ENCODE measurements at places on chromosomes 1 and 21.

GRCh38 chr1:197027359-197027758 lies 39.7 kb downstream of the F13B start:
- DNase-seq, result no peak

DNA sequence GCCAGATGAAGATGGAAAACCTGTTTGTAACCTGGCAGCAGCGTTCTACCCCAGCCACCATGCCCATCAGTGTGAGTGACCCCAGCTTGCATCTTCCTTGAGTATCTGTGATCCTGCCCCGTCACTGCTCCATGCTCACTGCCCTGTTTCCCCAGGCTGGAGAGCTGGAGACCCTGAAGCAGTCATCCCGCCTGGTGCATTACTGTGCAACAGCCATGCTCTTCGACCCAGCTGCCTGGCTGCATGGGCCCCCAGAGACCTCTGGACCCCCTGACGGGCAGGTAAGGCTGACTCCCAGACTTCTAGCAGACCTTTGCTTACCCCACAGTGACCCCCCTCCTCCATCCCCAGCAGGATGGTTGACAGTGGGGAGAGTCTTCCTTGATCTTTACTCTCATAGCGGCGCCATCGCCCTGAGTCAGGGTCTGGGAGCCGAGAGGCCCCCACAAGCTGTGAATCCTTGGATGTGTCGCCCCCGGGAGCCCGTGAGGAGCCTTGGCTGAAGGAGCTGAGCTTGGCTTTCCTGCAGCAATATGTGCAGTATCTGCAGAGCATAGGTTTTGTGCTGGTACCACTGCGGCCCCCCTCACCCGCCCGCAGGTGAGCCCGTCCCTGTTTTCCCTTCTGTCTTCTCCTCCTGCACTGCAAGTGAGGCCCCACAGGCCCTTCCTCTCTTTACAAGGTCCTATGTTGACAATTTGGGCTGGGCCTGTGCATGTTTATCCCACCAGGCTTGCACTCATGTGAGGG lies 10.4 kb downstream of the HYI start:
- no peak for DNase-seq

DNA sequence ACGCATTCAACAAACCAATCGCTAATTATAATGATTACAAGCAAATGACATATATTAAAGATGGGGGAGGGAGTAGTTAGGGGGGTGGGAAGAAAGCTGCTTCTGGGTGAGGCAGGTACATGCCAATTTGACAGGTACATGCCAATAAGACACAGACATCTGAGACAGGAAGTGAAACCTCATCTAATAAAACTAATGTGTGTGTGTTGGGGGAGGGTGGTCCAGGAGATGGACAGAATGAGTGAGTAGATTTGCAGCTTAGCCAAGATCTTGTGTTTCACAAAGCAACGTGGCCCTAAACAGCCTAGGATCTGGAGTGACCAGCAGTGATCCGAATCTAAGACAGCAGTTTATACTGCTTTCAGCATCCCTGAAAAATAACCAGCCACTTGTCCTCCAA lies 10.8 kb downstream of the CFAP45 start:
- DNase-seq, result no peak

DNA sequence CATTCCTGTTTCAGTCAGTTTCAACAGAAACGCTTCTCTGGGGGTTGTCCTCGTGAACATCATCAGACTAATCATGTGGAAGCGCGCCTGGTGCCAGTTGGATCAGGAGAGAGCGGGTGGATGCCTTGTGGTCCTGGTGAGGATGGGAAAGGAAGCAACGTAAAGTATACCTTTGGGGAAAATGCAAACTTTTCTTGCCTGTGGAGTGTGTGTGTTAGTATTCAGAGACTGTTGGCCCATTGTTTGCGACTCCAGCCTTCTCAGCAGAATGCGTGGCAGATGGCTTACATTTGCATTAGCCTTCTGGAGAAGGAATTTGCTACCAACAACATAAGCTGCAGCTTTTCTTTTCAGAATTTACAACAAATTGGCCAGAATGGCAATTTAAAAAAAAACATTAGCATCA lies 173.9 kb downstream of the RWDD3 start:
- DNase-seq, result no peak

- no peak for DNase-seq
Measured at GRCh38 chr1:15160626-15161025, 7.1 kb downstream of the TMEM51 start.

- DNase-seq, result peak; percentile 68
Measured at GRCh38 chr1:215002471-215002870, 80.1 kb upstream of the KCNK2 start.

GRCh38 chr1:32272557-32273390 lies 19.1 kb upstream of the HDAC1 start:
- DNase-seq, result no peak

DNA sequence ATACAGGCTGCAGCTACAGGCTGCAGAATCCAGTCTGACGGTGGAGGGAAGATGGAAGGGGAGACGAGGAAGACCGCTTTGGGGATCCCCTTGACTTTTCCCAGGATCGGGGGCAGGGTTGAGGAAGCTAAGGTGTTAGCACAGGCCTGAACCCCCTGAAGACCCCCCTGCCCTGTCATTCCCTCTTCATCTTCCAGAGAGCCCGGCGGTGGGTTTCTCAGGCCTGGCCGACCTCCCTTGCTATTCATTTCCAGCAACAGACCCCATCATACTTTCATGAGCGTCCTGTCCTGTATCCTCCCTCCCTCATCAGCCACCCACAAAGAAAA lies 112.0 kb downstream of the PGBD5 start:
- DNase-seq, result no peak

DNA sequence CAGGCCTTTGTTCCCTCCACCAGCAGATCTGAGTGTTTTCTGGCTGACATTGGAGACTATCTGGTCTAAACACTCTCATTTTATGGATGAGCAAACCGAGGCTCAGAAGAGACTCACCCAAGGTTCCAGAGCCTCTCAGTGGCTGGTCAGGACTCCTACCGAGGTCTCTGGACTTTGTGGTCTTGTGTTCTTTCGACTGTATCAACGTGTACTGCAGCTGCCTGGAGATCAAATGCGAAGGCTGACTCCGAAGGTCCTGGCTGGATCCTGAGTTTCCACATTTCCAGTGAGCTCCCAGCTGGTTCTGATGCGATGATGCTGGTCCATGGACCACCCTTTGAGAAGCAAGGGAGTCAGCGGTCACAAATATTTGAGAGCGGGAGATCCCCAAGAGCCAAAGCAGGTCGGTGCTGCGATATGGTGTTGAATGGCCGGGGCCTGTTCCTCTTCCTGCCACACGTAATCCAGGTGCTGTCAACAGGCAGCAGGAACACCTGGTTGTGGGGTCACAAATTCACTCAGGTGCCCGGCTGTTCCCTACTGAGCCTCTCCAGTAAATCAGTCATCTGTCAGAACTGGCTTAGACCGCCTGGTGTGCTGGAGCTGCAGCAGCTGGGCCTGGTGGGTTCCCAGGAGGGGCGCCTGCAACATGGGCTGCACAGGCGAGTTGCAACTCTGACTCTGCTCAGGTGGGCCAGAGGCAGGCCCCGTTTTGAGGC lies 94.8 kb upstream of the USP24 start:
- DNase-seq, result no peak

GRCh38 chr1:246065592-246065991 lies 441.5 kb downstream of the SMYD3 start:
- no peak for DNase-seq

- no peak for DNase-seq
Measured at GRCh38 chr1:5651964-5652821, 340.0 kb downstream of the NPHP4 start.

DNA sequence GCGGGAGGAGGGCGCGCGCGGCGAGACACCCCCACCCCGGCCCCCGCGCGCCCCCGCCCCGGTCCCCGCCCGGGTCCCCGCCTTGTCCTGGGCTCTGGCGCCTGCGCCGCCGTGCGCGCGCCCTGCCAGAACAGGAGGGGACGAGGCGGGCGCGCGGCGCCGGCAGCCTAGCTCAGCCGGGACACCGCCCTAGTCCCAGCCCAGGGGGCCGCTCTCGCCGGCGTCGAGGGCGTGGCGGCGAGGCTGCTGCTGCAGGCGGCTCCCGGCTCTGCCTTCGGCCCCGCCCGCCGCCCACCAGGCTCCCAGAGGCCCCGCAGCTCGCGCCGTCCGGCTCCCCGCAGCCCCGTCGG lies at the start of gene RCAN3:
Gene RCAN3, plus strand, starts transcription at position 128 of the 350 bp plus-strand sequence. CDS start 11,537 bp downstream, outside the sequence.
- peak; percentile 79 for DNase-seq

DNA sequence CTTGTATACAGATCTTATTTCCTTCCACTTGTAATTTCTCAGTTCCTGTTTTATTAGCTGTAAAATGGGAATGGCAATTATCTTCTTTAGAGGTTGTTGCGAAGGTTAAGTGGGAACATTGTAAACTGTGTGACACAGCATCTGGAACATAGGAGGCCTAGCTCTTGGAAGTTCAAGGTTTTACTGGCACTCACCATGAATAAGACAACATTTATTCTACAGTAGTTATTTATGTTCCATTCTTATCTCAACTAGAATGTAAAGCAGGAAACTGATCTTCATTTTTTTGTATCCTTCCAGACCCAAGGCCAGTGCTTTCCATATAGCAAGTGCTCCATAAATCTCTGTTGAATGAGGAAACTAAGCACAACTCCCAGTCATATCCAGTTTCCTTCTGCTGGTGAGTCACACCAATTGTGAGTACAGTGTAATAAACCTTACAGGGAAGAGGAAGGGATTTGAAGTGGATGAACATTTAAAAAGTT lies 1.4 kb downstream of the BCL10 start:
- DNase-seq, result peak; percentile 92

DNA sequence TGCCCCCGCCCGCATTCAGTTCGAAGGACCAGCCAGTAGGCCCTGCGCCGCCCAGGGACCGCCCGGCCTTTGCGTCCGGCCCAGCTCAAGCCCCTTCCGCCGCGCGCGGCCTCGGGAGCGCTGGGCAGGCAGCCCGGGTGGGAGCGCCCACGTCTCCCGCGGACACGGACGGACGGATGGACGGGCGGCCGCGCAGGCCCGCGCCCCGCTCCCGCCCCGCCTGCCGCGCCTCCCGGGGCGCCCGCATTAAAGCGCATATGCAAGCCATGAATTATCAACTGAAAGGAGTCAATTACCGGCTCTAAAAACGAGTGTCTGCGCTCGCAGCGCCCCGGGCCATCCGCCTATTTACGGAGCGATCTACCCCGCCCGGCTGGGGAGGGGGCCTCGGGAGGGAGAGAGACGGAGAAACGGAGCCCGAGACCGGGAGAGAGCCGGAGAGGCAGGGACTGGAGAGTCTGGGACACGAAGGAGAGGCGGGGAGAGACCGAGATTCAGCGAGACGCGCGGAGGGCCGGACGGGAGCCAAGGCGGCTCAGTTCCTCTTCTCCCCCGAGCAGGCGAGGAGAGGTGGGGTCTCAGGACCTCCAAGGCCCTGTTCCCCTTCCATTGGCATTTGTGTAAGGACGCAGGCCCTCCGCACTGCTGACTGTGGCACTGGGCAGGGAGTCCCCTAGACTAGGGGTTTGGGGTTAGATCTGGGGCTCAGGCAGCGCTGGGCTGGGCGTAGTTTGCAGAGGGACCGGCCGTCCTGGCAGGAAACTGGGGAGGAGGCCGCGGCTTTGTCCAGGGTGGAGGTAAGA lies 41.3 kb upstream of the DMBX1 start:
- no peak for DNase-seq

GRCh38 chr21:43362915-43363314 lies 64.0 kb downstream of the SIK1 start:
- no peak for DNase-seq

DNA sequence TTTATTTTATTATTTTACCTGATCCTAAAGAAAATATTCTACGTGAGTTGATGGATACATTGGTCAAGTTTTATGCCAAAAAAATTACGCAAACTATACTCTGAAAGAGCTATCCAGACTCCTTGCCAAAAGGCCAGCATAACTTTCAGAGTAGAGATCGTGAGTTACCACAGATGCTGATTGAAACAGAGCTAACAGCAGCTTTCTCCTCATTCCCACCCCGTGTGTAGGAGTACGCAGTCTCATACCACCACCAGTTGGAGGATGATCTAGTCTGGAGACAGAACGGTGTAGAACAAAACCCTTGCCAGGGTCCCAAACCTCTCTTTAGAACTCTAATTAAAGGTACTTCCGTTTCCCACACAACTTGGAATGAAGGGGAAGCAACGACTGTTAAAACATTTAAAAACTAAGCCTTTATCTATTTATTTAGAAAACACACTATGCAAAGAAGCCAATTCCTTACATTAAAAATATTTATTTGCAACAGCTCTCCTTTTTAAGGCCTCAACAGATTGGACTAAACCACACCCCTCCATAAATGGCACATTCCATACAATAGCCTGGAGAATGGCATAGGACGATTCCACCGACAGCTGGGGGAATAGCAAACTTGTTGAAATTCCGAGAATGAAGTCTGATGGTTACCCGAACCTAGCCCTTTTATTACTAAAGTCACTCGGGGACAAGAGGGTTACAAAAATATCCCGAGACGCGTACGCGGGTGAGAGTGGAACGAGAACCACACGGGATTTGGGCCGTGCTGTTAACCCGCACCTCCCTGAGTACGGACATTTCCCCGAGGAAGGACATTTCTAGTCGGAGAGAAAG lies 1.4 kb downstream of the NUCKS1 start:
- peak; percentile 85 for DNase-seq

DNA sequence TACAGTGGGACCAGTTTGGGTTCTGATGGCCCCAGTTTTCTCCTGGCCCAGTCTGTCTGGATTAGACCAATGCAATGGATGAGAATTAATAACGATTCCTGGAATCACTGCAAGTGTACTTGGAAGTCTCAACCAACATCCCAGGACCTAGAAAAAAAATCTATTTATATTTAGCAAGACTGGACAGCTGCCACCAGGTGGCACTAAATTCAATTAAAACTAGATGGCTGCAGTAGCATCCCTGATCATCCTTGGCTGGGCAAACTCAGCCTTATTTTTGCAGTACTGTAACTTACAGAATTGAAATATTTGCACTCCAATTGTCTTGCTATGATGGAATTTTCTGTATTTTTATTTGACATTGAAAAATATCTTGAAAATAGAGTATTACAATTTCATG lies 165.7 kb downstream of the NCAM2 start:
- peak; percentile 78 for DNase-seq

- no peak for DNase-seq
Measured at GRCh38 chr1:67704351-67704750, 19.4 kb downstream of the GADD45A start.

DNA sequence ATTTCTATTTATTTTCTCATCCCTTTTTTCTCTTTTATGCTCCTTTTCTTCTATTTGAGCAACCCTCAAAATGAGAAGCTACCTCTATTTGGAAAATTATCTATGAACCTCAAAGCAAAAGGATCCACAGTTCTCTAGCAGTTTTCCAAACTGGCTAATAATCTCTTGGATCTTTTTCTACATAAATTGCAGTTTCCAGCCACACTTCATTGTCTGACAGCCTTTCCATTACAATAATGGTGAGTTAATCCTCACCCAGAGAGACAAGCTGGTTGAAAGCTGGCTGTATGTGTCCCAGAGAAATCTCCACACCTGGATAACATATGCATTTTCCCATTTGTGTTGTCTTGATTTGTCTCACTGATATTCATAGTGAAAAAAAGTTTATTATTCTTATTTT lies 16.5 kb upstream of the HSD17B7 start:
- no peak for DNase-seq
